ENCODE measurements at places on chromosomes 2 and 18.

DNA sequence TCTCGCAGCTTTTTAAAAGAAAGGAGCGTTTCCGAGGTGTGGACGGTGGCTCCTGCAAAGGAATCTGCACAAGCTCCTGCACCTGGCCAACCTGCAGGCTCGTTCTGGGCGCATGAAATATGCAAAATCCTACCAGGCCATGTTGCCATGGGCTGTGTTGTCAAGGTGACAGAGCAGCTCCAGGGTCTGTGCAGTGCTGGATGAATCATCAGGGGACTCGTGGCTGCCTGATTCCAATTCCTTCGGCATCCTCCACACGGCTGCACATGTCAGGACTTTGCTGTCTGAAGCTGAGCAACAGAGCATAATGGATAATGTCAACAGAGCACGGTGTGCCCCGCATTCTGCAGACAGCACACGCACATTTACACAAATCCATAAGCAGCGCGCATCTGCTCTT, 120.5 kb downstream of the EIPR1 start:
- no peak for DNase-seq

- no peak for DNase-seq
Measured at GRCh38 chr18:64438178-64438577, 289.3 kb upstream of the LINC00305 start.

DNA sequence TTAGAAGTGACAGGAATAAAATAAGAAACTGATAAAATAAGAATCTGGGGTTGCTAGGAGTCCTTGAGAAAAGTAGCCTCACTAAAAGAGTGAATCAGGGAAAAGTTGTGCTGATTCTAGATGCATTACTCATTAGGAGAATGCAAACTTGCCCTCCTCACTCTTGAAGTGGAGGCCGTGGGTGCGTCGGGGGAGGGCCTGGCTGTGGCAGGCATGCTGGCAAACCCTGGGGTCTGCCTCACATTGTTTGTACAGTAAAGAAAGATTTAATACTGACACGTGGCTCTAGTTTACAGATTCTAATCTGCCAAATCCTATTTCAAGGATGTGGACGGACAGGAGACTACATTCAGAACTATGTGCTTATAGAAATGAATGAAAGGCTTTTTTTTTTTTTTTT, 41.9 kb downstream of the TANC1 start:
- no peak for DNase-seq

DNA sequence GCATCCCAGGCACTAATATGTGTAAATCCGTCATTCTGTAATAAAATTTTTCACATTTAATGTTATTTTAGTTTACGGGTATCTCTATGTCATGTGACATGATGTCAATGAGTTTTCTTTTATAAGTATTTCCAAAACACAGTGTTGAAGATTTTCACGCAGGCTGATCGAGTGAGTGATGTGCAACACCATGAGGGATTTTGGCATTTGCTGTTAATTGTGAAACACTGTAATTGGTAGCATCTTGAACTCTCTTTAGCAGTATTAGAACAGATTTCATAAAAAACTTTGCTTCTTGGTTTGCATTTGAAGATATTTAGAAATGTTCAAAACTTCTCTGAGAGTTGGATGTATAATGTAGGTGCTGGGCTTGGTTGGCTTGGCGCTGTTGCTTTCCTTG, 35.5 kb downstream of the KCNE4 start:
- DNase-seq: no peak

- DNase-seq: no peak
Measured at GRCh38 chr18:62388855-62389760, 64.0 kb downstream of the TNFRSF11A start.

DNA sequence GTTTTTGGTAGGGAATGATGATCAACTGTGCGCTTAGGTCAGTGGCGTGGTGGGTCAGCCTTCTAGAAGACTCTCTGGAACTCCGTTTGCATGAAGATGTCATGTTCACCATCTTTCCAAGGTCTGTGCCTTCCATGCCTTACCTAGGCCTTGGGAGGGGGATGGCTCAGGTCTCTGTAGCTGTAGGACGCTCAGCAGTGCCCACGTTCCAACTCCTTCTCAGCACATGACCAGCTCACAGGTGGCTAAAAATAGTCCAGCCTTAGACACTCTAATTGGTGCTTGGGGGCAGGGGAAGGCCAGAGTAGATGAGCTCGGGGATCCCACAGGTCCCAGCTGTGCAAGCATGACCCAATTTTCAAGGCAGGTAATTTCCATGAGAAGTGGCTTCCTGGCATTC, 42.3 kb upstream of the TEX51 start:
- no peak for DNase-seq

DNA sequence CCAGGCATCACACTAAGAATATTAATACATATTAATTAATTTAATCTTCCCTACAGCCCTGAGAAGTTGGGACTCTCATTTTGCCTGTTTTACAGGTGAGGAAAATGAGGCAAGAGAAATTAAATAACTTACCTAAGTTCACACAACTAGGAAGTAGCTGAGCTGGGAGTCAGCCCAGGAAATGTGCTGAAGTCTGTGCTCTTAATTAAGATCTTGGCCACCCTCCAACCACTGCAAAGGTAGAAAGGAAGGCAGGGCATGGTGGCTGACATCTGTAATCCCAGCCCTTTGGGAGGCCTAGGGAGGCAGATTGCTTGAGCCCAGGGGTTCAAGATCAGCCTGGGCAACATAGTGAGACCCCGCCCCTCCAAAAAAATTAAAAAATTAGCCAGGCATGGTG, 12.9 kb upstream of the MGAT4A start:
- no peak for DNase-seq

DNA sequence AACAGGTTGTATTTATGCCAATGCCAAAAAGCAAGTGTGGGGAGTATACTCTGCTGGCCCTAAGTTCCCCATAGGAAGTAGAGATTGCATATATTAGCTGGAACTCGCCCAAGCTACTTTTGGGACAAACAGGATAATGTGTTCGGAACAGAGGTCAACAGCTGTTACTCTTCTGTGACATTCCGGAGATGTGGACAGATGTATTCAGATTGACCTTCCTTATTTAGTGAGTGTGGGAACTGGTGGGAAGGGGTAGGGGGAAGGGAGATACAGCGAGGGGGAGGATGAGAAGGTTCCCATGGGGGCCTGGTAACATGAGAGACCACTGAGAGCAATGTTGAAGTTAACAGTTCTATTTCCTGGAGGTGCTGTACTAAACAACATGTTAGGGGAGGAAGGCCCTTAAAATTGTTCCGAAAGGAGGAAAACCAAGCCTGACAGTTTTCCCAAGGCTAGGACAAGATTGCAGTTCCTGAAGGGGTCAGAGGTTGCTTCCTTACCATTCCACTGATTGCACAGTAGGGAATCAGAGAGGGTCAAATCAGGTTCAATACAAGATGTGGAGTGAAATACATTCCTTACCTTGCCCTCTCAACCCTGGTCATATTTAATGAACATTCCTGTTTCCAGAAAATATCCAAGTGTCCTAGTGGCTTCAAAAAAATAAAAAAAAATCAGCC, 14.3 kb upstream of the CD28 start:
- DNase-seq: no peak

DNA sequence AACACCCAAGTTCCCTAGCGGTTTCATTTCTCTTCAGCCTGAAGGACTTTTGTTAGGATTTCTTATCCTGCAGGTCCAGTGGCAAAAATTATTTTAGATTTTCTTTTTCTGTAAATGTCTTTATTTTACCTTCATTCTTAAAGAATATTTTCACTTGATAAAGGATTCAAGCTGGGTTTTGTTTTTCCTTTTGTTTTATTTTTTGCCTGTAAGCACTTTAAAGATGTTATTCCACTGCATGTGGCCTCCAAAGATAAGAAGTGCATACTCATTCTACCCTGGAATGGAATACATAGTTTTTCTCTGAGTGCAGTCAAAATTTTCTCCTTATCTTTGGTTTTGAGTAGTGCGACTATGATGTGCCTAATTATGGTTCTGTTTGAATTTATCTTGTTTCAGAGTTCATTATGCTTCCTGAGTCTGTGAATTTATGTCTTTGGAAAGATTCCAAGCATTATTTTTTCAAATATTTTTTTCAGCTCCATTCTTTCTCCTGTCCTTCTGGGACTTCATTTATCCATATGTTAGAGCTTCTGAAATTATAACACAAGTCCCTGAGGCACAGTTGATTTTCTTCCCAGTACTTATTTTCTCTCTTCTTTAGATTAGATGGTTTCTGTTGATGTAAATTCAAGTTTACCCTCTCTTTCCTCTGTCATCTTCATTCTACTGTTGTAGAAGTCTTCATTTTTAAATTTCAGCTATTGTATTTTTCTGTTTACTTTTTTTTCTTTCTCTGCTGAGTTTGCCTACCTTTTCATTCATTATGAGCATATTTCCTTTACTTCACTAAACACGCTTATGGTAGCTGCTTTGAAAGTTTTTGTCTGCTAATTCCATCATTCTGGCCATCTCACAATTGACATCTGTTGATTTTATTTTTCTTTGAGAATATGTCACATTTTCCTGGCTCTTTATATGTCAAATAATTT, 69.6 kb downstream of the MAPRE2 start:
- no peak for DNase-seq

DNA sequence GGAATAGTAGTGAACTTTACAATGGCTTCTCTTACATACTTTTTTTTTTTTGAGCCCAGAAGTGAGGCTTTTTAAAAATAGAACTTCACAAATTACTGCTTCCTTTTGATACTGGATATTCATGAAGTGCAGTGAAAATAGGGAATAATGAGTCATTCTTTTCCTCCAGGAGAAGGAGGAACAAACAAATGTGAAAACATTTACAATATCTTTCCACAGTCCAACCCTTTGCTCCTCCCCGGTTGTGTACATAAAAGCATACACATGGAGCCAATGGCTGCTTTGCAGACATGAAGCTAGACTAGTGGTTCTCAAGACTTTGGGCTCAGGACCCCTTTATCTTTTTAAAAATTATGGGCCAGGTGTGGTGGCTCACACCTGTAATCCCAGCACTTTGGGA, 266.9 kb downstream of the GBX2 start:
- no peak for DNase-seq

- DNase-seq: no peak
Measured at GRCh38 chr2:71592181-71592711, 138.9 kb downstream of the DYSF start.

- no peak for DNase-seq
Measured at GRCh38 chr2:152336119-152336853, 1.3 kb downstream of the FMNL2 start.

DNA sequence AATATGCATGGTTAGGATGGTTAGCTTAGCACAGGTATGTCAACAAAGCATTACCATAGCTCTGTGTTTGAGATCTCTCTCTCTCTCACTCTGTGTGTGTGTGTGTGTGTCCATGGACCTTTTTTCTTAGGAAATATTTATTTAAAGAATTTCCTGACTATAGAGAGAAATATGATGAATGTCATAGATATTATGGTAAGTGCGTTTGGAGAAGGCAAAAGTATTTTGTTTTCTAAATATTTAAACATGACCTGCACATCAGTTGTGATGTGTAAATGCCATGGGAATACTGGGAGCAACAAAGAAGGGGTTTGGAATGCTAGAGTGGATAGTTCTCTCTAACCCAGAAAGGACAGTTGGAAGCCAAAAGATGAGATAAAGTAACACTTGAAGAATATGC, 3.9 kb upstream of the TMEM178A start:
- no peak for DNase-seq
